ENCODE measurements at places on chromosomes 2 and 18. TPM values are rescaled to one million over a fixed set of nuclear protein-coding genes. Genes with fewer than 3 reads are reported as not detected.

Gene ASNSD1
- 63.9 TPM for total RNA-seq

Gene DSG1
- not detected for total RNA-seq

Gene DAW1
- total RNA-seq = not detected

Gene CYP27A1
- total RNA-seq = 40.6 TPM

Gene TRIM54
- total RNA-seq = not detected

Gene ARHGEF4
- 0.83 TPM for total RNA-seq

Gene SNTG2
- not detected for total RNA-seq

Gene HOXD4
- not detected for total RNA-seq

Gene FKBP1B
- 12.1 TPM for total RNA-seq

Gene ALPI
- not detected for total RNA-seq

Gene AMER3
- not detected for total RNA-seq

Gene PUS10
- total RNA-seq = 7.7 TPM

Gene POTEI
- total RNA-seq = not detected
